LNCaP clone FGC (cell line): ENCODE measurements at places on chromosomes 11 and 22.
A peak's percentile ranks its signal among the peaks of the same experiment; 100 is the strongest.

- DNase-seq, result no peak
Measured at GRCh38 chr22:41828516-41828915, 4.4 kb upstream of the SREBF2 start.

DNA sequence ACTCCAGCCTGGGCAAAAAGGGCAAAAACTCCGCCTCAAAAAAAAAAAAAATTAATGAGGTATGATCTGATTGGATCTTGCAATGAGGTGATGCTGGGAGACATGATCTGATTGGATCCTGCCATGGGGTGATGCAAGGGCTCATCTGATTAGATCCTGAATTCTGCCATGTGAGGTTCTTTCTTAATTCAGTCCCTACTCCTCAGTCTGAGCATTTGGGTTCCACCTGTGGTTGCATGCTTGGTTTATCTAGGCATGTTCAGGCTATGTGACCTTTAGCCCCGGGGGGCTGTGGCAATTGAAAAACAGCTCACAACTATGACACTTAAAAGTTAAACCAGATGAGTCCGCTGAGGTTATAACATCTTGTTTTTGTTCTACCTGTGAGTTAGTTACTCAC is 4.8 kb upstream of the TRIM6 start:
- no peak for DNase-seq

DNA sequence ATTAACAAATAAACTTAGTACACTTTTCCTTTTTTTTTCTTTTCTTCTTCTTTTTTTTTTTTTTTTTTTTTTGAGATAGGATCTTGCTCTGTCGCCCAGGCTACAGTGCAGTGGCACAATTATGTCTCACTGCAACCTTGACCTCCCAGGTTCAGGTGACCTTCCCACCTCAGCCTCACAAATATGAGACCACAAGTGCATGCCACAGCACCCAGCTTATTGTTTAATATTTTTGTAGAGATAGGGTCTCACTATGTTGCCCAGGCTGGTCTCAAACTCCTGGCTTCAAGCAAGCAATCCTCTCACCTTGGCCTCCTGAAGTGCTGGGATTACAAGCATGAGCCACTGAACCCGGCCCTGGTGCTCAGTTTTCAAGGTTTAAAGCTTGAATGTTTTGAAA is 88.9 kb downstream of the ELP4 start:
- no peak for DNase-seq

DNA sequence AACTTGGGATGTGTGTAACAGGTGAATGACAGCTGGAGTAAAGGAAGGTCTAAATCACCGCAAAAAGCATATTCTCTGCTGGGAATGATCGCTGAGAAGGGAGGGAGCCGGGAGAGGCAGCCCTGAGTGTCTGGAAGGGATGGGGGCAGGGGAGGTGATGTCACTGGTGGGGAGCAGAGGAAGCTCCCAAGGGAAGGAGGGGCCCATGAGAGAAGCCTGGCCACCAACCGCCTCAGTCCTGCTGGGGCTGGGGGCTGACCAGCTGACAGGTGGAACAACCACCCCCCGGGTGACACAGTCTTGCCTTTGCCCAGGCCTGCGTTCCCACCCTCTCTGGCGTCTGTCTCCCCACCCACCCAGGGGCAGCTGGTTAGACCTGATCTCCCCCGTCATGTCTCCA is 6.0 kb upstream of the FLRT1 start:
- DNase-seq, result no peak

DNA sequence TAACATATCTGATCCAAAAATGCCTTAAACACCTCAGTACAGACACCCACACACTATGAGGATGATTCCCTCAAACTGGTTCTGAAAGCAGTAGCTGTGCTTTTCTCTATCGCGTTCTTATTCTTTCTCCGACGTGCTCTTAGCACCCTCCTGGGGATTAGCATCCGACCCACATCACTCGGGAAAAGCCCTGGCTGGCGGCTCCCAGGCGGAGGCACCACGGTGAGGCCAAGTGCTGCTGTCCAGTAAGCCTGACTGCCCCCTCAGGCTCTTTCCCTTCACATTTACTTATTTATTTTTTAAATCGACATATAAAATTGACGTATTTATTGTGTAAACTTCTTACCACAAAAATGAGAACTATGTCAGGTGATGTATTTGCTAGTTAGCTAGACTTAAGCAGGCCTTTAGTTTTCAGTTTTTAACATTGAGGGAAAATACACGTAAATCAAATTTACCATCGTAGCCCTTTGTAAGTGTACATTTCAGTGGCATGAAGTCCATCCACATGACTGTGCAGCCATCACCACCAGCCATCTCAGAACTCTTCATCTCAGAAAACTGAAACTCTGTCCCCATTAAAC is 19.2 kb downstream of the TBX1 start:
- DNase-seq, result no peak

GRCh38 chr11:111520560-111520959 is 6.0 kb downstream of the HOATZ start:
- no peak for DNase-seq

GRCh38 chr11:45264839-45265515 is 21.2 kb downstream of the SYT13 start:
- DNase-seq, result no peak

- DNase-seq, result no peak
Measured at GRCh38 chr22:42138972-42139371, 8.4 kb upstream of the CYP2D6 start.

DNA sequence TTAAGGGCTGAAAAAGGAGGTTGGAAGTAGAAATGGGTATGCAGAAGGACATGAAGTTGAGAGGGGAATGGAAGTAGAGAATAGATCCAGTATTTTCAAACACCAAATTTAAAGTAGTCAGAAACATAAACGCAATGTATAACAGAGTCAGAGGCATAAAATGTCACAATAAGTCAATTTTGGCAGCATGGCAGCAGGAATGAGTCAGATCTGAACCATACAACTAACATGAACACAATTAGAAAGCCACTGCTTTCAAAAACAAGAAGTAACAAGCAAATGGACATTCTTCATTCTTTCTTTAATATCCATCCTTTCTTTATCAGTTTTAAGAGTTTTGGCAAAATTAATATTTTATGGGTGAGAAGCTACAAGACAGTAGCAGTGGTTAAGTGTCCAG is 2.5 kb downstream of the CHORDC1 start:
- no peak for DNase-seq

DNA sequence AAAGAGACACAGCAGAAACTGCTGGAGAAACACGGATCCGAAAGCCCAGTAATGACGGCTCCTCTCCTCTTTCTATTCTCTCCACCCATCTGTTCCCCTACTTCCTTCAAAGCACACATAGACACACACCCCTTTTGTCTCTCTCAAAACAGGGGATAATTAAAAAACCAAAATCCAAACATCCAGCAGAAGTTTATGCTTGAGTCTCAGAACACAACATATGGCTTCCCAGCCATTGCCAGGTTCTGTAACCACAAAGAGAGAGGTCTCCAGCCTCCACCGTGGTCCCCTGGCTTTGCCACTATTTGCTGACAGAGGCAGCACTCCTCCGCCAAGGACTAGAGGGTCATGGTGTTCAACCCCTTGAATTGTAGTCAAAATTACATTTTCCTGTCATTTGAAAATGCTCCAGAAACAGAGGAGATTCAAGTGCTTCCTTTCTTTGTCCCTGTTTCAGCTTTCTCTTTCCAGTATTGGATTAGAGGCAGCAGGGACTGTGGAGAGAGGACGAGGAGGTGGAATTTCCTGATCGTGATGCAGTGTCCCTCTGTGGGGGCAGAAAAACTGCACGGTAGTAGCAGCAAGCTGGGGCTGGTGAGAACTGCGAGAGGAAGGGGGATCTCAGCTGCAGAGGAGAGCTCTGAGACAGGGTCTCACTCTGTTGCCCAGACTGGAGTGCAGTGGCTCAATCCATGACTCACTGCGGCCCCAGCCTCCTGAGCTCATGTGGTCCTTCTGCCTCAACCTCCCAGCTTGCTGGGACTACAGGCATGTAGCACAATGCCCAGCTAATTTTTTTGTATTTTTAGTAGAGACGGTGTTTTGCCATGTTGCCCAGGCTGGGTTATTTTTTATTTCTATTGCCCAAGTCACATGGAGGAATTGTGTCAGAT is 60.3 kb downstream of the UBASH3B start:
- DNase-seq, result no peak

DNA sequence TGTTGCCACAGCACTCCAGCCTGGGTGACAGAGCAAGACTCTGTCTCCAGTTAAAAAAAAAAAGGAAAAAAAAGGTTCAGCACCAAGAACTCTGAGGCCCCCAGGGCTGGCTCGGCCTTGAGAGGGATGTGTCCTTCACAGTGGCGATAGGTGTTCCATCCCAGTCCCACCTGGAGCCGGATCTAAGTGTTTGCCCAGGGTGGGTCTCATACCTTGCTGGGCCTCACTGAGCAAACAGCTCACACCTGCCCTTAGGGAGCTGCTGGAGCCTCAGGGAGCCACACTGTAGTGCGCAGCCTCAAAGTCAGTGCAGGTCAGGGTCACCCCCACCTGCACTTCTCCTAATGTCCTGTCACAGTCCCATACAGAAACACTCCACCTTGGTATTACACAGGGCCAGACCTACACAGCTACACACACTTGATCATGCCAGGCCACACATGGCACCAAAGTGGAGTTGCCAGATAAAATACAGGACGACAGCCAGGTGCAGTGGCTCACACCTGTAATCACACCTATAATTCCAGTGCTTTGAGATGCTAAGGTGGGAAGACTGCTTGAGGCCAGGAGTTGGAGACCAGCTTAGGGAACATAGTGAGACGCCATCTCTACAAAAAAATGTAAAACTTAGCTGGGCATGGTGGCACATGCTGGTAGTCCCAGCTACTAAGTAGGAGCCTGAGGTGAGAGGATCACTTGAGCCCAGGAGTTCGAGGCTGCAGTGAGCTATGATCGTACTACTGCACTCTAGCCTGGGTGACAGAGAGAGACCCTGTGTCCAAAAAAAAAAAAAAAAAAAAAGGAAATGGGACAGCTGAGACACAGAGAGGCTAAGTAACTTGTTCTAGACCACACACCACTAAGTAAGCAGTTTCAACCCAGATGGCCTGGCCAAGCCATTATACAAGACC is 7.3 kb downstream of the STARD10 start:
- DNase-seq, result peak; percentile 23

GRCh38 chr22:33873186-33873585 is 47.1 kb downstream of the LARGE1 start:
- DNase-seq, result no peak

GRCh38 chr22:45869340-45869847 is 107.6 kb downstream of the WNT7B start:
- DNase-seq, result no peak

- DNase-seq, result peak; percentile 7
Measured at GRCh38 chr11:101848262-101848661, 66.5 kb upstream of the CEP126 start.

GRCh38 chr22:20115691-20116375 is at the start of gene RANBP1:
RANBP1 (plus strand) TSS chr22:20116104; CDS start chr22:20116185, 81 bp downstream.
- no peak for DNase-seq

- no peak for DNase-seq
Measured at GRCh38 chr11:98565311-98565710, 455.4 kb upstream of the CNTN5 start.

- DNase-seq, result no peak
Measured at GRCh38 chr11:11363674-11364073, 10.6 kb upstream of the CSNK2A3 start.

- DNase-seq, result no peak
Measured at GRCh38 chr22:38035530-38035885, 21.7 kb upstream of the PICK1 start.

DNA sequence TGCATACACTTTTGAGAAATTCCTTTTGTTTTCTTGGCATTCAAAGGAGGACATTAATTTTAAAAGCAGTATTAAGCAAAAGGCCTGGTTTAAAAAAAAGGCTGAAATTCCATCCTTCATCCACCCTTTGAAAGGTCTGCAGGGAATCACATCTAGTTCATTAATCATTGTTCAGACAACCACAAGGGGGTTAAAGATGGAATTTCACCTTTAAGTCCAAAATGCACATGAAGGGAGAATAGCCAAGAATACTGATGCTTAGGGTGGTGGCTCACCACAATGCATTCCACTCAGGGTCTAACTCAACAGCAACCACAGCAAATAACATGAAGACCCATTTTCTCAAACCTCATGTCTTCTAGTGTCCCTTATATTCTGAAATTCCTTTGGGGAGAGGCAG is 256.9 kb downstream of the CADM1 start:
- no peak for DNase-seq

- no peak for DNase-seq
Measured at GRCh38 chr11:94747146-94747545, 21.0 kb upstream of the AMOTL1 start.

- DNase-seq, result no peak
Measured at GRCh38 chr22:36638747-36639146, 64.8 kb downstream of the CACNG2 start.

DNA sequence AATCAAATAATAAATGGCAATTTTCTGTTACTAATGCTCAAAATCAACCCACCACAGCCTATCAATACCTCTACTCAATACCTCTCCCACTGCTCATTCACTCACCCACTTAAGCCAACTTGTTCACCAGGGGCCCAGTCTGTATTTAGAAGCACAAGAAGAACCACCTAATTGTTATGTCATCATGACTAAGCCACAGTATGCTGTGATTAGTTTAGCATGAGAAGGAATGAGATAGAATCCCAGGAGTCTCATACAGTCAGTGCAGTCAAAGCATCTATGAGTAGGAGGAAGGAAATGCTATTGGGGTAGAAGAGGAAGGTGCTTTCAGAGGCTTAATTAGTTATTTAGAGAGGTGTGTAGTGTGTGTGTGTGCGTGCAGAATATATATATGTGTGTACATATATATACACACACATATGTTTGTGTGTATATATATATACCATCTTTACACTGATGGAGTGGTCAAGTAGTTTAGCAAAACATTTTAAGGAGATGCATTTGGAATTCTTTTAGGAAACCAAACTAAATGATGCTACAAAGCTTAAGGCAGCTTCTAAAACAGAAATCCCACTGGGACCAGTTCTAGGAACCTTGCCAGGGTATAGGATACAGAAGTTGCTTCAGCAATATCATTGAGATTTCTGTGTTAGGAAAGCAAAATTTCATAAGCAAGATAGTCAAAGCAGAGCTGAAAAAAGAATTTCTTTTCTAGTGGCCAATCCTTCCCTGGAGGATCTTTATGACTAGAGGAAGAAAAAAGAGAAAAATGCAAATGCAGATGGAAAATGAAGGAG is 27.5 kb downstream of the KCNA4 start:
- no peak for DNase-seq

DNA sequence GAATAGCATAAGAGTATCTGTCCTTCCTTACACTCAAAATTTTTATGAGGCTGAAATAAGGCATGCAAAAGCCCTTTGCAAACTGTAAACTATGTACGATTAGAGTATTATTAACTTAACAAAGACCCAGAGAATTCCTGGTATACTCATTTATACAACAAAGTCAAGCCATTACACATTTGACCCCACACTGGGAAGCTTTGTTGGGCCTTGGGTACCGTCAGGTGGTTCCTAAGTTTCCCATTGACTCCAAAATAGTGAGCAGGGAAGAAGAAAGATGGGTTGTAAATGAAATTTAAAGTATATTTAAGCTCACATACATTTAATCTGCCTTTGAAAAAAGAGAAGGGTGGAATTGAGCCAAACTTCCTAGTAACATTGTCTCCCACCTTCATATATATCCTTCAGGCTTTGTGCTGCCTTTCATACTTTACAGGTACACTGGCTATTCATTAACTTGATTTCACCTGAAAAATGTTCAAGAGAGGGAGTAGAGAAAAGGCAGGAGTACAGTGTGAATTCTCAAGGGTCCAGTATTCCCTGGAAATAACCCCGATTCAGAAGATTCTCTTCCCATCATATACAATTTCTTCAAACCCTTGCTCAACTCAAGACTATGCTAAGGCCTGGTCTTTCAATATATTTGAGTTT is 68.6 kb downstream of the SOX6 start:
- DNase-seq, result no peak

- DNase-seq, result no peak
Measured at GRCh38 chr11:87535513-87535912, 497.8 kb downstream of the TMEM135 start.
